ENCODE measurements at places on chromosomes 1 and 21. TPM values are rescaled to one million over a fixed set of nuclear protein-coding genes. Genes with fewer than 3 reads are reported as not detected.

KCND3 gene
- 25.3 TPM for total RNA-seq

- DNase-seq, result no peak
These were observed 119.5 kb upstream of the TMPRSS2 start for GRCh38 chr21:41627428-41627827.

GRCh38 chr1:51088474-51088873 is 13.6 kb upstream of the C1orf185 start:
- DNase-seq, result no peak

GRCh38 chr1:207316622-207317391 is 4.7 kb upstream of the CD55 start:
- DNase-seq, result no peak

- no peak for DNase-seq
These were observed 35.7 kb downstream of the ACP6 start for GRCh38 chr1:147634645-147635044.

- peak; percentile 76 for DNase-seq
These were observed 158.8 kb downstream of the TOMM20 start for GRCh38 chr1:234969581-234970400.

DNA sequence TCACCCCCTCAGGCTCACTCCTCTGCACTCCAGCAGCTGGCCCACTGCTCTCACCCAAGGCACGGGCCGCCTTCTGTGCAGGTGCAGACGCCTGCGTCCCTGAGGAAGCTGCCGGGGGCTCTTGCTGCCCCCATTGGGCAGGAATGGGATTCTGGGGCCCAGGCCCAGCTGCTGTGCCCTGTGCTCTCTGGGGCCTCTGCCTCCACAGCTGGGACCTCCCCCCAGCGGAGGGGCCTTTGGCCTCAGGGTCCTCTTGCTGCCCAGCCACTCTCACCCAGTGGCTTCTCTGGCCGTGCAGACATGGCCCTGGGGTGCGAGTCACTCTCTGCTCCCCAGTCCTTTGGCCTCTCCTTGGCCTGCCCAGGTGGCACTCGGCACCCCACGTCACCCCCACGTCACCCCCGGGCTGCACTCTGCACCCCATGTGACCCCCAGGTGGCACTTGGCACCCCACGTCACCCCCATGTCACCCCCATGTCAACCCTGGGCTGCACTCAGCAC is 19.1 kb upstream of the LRRC3 start:
- DNase-seq, result peak; percentile 46
